ENCODE measurements at places on chromosomes 13 and 19.

- no peak for DNase-seq
These were observed 29.9 kb upstream of the MUC16 start for GRCh38 chr19:9040131-9040530.

- DNase-seq, result no peak
These were observed 18.7 kb upstream of the EID2 start for GRCh38 chr19:39558624-39559117.

GRCh38 chr13:51601601-51602565, 17.6 kb downstream of the WDFY2 start:
- DNase-seq, result no peak

DNA sequence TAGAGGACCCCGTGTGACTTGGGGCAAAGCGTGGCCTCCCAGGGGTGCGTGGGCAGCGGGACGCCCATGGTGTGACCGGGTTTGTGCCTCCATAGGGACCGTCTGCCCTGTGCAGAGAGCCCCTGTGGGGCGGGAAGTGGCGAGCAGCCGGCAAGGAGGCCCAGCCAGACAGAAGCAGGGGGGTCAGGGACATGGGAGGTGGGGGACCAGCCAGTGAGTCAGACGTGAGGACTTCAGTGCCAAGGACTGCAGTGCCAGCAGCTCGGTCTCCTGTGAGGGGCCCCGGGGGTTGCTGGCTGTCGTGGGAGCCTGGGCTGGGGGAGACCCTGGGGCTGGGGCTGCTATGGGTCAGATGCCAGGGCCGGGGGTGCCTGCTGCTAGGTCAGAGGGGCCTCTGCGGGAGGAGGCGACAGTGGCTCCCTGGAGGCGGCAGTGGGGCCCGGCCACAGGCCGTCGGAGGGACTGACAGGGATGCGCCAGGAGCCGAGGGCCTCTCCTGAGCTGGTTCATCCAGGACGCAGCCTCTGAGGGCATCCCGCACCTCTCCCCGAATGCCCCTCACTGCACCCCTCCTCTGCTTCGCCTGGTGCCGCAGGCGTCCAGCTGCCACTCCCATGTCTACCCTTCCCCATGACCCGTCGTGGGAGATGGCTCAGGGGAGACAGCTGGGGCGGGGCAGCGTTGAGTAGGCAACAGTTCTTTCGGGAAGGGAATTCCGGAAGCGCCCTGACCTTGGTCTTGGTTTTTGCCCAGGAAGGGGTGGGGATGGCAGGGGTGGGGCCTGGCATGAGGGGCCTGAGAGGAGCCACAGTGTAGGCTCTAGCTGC, 80.0 kb downstream of the KDM4B start:
- no peak for DNase-seq

GRCh38 chr13:112443191-112443994, 67.2 kb downstream of the SPACA7 start:
- no peak for DNase-seq

DNA sequence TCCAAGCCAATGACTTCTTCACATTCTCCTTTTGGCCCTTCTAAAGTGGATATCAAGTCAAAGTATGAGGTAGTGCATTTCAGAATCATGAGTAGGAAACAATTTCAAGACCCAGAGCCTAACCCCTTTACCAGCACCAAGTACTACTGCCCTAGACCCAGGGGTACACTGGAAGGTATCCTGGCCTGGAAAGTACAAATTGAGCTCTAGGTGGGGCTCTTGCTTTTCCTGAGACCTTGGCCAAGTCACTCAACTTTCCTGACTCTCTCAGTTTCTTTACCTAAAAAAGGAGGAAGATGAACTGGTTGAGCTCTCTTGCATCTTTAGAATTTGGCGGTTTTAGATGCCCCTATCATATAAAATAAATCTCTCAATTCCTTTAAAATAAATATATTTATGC, 204.7 kb downstream of the FGF14 start:
- no peak for DNase-seq

DNA sequence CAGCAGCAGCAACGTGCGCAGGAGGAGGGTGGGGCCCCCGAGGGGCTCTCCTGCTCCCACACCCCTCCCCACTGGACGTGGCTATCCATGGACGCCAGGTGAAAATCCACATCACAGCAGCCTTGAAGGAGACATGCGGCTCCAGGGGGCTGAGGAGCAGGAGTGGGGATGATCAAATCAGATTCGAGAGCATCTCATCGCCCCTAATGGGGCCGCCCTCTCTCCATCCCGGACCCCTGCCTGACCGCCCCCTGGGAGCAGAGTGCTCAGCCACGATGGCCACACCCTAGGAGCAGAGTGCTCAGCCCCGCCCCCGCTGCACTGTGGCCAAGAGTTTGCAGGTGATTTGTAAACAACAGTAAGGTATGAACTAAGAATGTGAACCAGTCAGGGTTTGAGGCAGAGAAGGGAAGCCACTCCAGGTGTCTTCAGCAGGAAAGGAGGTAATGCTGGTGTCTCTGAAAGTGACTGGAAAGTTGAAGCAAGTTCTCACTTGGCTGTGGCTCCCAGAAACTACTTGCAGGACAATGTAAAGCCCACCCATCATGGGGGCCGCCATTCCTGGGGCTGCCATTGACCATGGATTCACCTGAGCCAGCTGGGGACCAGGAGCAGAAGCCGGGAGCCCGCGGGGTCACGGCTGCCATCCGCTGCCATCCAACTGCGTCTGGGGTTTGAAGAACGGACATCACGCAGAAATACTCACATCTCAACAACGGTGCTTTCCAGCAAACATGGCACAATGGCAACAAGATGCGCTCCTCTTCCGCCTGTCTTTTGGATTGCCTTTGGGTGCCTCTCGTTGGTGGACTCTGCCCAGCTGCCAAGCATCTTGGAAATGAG, 71.8 kb downstream of the SPACA7 start:
- no peak for DNase-seq

GRCh38 chr19:11361037-11361770, 6.0 kb downstream of the PLPPR2 start:
- DNase-seq, result no peak

DNA sequence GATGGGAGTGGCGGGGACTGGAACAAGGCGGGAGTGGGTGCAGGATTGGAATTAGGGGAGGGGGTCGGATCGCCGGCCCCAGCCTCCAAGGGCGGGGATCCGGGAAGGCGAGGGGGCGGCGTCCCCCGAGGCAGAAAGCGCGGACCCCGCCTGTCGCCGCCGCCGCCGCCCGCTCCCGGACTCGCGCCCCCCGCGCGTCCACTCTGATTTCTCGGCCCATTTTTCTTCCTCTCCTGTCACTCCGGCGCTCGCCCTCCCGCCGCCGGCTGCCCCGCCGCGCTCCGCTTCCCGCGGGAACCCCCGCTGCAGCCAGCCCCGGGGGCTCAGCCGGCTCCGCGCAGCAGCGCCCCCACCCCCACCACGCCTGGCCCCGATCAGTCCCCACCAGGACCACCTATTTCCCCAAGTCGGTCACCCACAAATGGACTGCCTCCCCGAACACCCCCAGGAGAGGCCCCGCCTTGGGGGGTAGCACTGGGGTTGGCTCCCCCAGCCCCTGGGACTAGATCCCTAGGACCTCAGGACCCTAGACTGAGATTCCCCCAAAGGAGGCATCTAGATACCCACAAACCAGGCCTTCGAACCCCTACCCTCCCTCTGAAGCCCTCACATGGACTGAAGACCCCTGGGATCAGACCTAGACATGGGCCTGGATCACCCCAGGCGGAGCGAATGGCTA, 12.6 kb upstream of the ERFL start:
- DNase-seq, result no peak

- no peak for DNase-seq
These were observed 60.6 kb upstream of the SERP2 start for GRCh38 chr13:44312834-44313551.

GRCh38 chr19:56333506-56333905, 18.9 kb upstream of the ZSCAN5A start:
- peak; percentile 3 for DNase-seq

- DNase-seq, result no peak
These were observed 36.3 kb upstream of the FLT1 start for GRCh38 chr13:28531077-28531844.

GRCh38 chr13:99980824-99981734, 505 bp upstream of the ZIC2 start:
- DNase-seq, result no peak

DNA sequence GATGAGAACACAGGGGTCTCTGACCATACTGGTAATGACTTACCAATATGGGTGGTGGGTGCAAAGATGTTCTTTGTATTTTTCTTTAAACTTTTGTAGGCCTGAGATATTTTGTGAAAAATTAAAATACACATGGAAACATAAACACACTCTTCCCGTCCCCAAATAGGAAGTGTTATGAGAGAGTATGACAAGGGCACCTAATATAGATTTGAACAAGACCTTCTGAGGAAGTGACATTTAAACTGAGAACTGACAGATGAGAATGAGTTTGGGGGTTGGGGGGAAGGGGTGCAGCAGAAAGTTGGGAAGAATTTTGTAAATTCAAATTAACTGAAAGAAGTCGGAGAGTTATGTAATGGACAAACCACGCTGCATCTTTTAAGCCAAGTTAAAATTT, 224.2 kb downstream of the RGCC start:
- no peak for DNase-seq

- no peak for DNase-seq
These were observed 539.0 kb downstream of the EFNB2 start for GRCh38 chr13:105996391-105997025.

GRCh38 chr13:85543144-85543543, 256.1 kb downstream of the SLITRK6 start:
- no peak for DNase-seq

DNA sequence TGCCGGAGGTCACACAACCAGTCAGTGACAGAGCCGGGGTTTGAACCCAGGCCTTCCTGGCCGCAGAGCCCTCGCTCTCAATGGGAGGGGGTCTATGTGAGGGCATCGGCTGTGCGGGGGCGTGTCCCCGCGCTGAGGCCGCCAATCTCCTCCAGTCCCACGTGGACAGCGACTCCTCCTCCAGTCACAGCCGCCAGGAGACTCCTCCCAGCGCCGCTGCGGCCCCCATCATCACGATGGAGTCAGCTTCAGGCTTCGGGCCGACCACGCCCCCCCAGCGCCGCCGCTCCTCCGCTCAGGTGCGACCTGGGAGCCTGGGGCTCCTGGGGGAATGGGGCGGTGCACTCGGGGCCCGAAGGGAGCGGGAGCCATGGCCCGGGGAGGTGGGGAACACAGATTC, 6.0 kb downstream of the SPRED3 start:
- DNase-seq, result no peak

DNA sequence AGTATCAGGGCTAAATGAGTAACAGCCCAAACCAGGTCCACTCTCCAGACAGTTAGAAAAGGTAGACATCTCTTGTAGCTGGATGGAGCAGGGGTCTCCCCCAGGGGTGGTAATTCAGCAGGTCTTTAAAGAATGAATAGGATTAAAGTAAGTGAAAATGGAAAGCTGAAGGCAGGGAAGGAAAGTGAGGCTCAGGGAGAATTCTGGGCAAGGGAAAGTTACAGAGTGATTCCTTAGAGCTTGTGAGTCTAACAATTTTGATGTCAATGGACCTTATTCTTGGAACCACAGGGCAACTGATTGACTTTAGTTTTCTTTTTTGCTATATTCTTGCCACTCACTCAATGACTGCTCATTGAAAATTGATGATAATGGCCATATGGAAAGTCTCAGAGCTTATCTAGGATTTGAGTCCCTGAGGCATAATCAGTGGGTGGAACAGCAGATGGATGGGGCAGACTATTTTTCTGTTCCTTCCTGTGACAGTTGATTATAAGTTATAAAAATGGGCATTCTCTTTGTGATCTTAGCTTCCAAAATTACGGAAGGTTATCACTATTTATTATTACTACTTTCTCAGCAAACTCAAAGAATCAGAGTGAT, 76.9 kb downstream of the LRCH1 start:
- no peak for DNase-seq

DNA sequence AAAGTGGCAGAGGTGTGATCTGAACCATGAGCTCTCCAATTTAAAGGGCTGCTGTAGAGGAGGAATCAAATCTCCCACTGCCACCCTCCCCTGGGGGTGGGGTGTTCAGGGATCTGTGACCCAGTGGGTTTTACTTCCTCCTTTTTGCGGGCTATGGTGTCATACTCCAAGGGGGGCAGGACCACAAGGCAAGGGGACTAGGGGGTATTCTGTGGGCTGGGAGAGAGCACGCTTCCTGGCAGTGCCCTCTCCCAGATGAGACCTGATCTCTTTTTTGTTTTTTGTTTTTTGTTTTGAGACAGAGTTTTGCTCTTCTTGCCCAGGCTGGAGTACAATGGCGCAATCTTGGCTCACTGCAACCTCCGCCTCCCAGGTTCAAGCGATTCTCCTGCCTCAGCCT, 10.3 kb downstream of the PLD3 start:
- no peak for DNase-seq

DNA sequence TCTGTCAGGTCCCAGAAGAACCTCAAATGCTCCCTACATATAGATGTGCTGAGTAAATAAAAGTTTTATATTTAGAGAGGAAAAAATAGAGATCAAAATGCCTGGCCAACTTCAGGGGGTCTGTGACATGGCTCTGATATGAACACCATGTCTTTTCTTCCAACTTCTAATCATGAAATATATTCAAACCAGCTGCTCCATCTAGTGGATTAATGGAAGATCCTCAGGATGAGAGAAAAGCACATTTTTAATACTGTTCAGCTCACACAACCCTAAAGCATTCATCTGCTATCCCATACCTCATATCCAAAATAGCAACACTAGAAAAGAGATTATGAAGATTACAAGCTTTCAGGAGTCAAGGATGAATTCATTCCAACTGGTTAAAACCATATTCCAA, 56.0 kb upstream of the DOCK9 start:
- no peak for DNase-seq

DNA sequence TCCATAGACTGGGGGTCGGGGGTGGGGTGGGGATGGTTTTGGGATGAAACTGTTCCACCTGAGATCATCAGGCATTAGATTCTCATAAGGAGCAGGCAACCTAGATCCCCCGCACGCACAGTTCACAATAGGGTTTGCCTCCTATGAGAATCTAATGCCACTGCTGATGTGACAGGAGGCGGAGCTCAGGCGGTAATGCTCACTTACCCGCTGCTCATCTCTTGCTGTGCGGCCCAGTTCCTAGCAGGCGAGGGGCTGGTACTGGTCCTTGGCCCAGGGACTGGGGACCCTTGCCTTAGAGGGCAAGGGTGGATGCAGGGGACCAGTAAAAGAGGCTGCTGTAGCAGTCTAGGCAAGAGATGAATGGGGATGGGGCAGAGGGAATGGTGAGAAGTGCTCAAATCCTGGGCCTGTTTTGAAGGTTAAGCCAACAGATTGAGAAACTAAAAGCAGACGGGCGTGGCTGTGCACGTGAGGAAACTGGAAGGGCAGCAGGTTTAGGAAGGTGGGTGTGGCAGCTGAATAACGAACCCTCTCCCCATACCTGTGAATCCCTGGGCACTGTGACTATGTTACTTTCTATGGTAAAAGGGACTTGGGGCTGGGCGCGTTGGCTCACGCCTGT, 1.5 kb upstream of the ERICH4 start:
- no peak for DNase-seq

DNA sequence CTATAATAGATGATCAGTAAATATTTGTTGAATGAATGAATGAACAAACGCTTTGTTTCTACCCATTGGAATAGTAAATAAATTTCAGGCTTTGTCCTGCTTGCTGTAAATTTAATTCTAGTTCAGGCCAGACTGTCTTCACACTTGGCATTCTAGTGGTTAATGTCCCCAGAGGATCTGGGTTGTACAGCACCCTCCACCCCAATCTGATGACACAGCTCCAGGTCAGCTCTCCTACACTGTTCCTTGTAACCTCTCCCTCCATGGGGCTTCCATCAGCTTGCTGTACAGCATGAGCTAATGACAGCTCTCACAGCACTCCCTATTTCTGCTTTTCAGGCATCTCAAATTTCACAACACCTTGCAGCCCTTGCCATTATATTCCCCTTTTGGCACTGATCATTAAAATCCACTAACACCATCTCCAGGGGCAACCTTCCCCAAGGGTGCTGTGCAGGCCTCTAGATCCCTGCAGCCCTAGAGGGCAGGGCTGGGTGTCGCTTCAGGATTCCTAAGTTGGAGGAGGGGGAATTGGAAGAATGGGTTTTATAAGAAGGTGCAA, 12.7 kb upstream of the KL start:
- DNase-seq, result no peak

All from nucleus accumbens (tissue), 56 donors.